ENCODE measurements at places on chromosomes 11 and 22. TPM values are rescaled to one million over a fixed set of nuclear protein-coding genes. Genes with fewer than 3 reads are reported as not detected.

GRCh38 chr11:80163441-80163840 is 722.6 kb upstream of the TENM4 start:
- DNase-seq = no peak

DNA sequence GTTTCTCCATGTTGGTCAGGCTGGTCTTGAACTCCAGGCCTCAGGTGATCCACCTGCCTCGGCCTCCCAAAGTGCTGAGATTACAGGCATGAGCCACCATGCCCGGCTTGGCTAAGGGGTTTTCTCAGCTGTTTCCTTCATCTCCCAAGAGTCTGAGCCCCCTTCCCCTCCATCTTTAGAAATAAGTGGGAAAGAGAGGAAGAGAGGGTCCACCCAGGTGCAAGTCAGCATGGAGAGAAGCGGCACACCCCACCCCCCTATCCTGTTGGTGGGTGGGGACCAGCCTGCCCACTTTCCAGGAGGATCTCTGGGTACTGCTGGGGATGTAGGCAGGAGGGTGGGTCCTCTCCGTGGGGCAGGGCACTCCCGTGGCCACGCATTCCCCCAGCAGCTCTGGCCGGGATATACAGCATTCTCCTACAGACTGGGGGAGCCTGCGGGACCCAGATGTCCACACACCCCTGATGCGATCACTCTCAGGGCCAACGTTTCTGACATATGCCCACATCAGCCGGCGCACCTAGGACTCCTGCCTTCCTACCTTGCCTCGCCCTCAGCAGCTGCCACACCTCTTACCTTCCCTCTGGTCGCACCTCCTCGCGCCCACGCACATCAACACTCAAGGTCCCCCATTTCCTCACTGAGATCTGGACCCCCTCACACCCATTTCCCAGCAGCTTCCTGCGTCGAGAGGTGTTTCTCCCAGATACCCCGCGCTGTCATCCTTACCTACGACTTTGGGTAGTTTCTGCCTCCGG is 8.9 kb downstream of the SCARF2 start:
- no peak for DNase-seq

DNA sequence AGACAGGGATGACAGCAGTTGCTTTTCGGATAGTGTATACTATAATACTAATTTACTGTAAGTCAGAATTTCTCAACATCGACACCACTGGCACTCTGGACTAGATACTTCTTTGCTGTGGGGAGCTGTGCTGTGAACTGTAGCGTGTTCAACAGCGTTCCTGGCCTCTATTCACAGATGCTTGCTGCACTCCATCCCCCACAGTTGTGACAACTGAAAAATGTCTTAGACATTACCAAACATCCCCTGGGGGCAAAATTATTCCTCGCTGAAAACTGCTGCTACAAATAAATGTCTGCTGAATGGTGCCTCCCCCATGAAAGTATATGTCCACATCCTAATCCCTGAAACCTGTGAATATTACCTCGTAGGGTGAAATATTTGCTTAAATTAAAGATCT is 7.5 kb upstream of the SLC15A3 start:
- DNase-seq = no peak

The GLYAT gene
- total RNA-seq = 6.4 TPM

The FJX1 gene
- total RNA-seq = 28.8 TPM

DNA sequence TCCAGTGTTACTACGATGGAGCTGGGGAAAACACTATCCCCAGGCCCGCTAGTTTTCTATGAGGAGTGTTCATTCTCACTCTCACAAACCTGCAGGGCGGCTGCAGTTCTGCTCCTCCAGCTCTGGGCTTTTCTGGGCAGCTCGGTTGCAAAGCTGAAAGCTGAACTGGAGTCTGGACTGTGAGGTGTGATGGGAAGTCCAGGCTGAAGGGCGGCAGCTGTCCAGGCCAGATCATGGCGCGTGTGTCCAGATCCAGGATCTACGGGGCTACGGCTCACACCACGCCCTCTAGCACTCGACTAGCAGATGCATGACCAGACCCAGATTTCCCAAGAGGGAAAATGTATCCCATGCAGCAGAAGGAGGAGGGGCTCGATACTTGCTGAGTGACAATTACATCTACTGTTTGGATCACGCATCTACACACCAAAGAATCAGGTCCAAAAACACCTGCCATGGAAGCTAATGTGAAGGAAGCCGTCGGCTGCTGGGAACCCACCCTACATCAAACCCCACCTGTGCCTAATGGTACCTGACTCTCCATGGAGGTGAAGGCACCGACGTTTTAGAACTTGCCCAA is 555.0 kb downstream of the BRD1 start:
- peak; percentile 64 for DNase-seq

The LMO2 gene
- total RNA-seq = 27.3 TPM

The RAB39A gene
- total RNA-seq = 4.0 TPM

- DNase-seq = no peak
These were observed 13.6 kb downstream of the SEPTIN3 start for GRCh38 chr22:41982865-41983264.

The RHBDD3 gene
- 19.2 TPM for total RNA-seq

The TUB gene
- 5.9 TPM for total RNA-seq

GRCh38 chr11:86798988-86799387 is 1.4 kb upstream of the PRSS23 start:
- DNase-seq = no peak

GRCh38 chr11:113242767-113243397 is 71.5 kb upstream of the TTC12 start:
- no peak for DNase-seq

DNA sequence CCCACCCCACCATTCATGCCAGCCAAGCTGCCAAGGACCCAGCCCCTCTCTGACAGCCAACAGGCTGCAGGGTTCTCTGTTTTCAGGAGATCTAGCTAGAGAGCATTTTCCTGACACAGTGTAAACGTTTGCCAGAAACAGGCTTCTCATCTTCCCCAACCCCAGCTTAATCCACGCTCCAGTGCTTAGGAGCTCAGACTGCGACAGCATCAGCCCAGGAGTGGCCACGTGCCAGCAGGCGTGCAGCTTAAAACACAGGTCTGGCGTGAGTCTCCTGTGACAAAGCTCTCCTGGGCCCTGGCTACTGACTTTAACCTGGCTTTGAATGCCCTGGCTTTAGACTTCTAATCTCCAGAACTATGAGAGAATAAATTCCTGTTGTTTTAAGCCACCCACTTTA is 66.6 kb downstream of the GALNT18 start:
- no peak for DNase-seq

DNA sequence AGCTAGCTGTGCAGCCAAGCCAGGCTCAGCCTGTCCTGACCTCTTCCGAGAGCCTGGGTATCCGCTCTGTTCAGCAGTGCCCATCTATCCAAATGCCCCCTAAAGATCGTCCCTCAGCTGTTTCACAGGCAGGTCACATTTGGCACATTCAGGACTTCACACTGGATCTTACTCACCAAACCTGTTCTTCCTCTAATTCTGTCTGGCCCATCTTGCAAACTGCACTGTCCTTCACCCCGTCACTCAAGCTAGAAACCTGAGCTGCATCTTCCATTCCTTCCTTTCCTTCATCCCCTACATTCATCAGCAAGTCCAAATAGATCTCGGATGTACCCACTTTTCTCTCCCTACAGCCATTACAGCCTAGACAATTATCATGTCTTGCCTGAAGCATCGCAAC is 60.7 kb upstream of the CSNK2A3 start:
- DNase-seq = no peak

DNA sequence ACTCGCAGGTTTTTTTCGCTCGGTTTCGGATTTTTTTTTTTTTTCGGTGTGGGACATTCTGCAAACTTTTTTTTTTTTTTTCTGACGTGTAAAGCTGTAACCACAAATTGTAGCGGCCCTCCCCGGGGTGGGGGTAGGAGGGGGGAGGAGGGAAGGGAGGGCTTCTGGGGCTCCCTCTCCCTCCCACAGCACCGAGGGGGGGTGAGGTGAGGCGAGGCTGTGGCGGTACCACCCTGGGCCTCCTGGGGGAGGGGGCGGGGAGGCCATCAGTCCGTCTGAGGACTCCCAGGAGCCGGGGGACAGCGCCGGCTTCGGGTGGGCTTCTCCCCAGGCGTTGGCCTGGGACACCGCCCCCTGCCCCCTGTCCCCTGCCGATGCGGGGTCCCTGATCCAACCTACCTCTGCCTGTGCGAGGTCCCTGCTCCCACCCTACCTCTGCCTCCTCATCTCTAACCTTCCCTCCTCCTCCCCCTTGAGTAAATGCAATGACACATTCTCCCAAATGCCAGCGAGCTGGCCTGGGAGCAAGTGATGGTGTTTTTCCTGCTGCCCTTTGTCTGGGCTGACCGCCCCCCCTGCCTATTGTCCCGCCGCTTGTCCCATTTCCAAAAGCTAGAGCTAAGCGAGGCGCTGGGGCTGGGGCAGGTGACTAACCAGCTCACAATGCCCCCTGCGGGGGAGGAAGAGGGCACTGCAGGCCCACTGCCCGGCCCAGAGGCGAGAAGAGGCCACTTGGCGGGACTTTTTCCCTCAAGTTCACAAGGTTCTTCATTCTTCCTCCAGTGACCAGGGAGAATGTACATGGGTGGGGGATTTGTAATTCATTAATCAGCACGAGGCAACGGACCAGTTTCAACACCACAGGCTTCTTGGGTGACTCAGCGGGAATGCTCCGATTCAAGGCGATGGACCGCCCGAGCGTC is 511 bp upstream of the CLCF1 start:
- no peak for DNase-seq

- DNase-seq = no peak
These were observed 20.1 kb upstream of the PLAAT2 start for GRCh38 chr11:63583357-63583677.

The FXYD6 gene
- total RNA-seq = 21.5 TPM

- DNase-seq = no peak
These were observed 1.3 kb downstream of the FAM181B start for GRCh38 chr11:82732348-82732733.

DNA sequence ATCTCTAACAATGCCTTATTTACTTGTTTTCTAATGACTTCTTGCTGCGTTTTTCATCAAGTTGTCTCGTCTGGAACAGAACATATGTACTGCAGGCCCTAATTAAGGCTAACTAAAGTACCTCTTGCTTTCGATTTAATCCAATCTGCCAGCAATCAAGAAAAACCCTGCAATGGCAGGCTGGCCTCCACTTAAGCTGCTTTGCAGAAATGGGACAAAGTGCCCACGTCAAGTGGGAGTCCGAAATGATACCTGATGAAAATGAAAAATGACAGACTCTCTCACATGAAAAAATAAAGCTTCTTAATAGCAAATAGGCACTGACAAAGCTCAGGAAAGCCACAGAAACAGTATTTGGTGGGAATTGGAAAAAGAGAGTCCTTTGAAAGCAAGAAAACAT is 1454.7 kb downstream of the FAM181B start:
- no peak for DNase-seq

The KDM4E gene
- not detected for total RNA-seq

The CRYBB3 gene
- total RNA-seq = not detected

The FOLH1 gene
- total RNA-seq = 0.90 TPM

DNA sequence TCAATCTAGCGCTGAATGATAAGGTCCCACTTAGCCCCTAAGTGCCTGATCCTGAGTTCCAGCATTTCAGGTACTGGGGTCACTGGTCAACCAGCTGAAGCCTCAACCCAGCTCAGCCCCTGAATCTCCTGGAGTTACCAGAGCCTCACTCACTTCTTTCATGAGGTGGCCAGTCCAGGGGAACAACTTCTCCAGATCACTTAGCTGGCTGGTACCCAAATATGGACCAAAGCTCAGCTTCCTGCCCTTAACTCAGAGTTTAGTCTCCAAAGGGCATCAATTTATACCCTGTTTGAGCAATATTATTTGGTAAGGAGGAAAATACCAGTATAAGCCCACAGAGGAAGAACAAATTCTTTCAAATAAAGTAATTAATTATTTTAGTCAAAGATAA is 105.6 kb downstream of the SLC1A2 start:
- no peak for DNase-seq

The MRGPRF gene
- 29.8 TPM for total RNA-seq

DNA sequence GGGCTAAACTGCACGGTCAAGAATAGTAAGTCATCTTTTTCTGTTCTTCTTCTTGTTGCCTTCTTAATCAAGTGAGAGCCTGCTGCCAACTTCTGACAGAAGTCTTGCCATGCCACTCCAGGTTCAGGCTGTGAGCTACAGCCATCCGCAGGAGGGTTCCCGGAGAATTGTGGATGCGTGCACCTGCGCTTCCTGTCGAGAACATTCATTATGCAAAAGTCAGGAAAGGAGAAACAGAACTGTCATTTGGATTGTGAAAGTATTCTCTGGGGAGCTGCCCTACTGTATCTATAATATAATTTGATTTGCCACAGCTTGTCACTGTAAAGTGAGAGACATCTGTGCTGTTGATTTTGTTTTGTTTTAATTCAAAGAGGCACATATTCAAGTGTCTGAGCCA is 12.3 kb downstream of the IL17RA start:
- DNase-seq = no peak

- no peak for DNase-seq
These were observed 6.3 kb downstream of the NXPE2 start for GRCh38 chr11:114684636-114685035.

- peak; percentile 96 for DNase-seq
These were observed at the start of gene PGGHG for GRCh38 chr11:288478-289397. PGGHG (plus strand) TSS chr11:289126; CDS start chr11:289817, 691 bp downstream.

DNA sequence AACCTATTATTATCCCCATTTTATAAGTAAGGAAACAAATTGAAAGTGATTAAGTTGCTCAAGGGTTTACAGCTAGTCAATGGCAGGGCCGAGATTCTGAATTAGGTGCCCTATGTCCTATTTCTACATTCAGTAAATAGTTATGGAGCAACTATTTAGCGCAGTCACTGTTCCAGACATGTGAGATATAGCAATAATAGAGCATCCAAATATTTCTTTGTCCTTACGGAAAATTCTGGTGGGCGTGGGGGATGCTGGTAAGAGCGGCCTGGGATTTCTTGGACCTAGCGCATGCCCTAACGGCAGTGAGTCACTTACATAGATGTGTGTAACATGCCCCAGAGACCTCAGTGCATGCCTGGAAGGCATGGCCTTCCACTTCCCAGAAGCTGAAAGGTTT is 4.4 kb downstream of the DTX4 start:
- DNase-seq = no peak

The OR51B5 gene
- total RNA-seq = not detected

The MGAT3 gene
- 43.8 TPM for total RNA-seq

- no peak for DNase-seq
These were observed 17.6 kb downstream of the DGAT2 start for GRCh38 chr11:75786101-75786736.

The GGTLC3 gene
- total RNA-seq = not detected

The PEX16 gene
- 21.5 TPM for total RNA-seq

The GPHA2 gene
- not detected for total RNA-seq

DNA sequence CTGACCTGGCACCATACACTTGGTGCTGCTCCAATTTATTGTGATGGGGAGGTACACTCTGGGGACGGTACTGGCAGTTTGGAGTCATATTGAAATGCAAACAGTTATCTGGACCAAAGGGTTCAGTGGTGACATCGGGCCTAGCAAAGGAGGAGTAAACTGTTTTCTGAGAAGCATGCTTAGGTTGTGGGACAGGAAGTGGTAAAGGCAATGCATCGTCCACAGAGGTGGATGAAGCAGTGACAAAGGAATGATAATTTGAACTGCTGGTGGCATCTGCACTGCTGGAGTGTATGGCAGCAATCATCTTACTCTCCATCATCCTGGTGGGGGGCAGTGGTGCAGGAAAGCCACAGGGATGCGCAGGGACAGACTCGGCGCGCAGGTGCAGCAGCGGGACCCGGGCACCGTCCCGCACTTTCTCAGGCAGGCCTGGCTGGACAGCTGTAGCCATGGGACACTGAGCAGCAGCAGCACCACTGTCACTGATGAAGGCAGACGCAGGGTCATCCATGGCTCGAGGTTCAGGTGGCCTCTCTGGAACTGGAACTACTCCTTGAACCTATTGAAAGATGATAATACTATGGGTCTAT is 28.0 kb upstream of the TP53AIP1 start:
- DNase-seq = no peak
